CD4-positive, alpha-beta T cell treated with Interleukin-10 for 1 hour (primary cell): ENCODE measurements at places on chromosomes 5 and 9.

GRCh38 chr5:83145882-83146331, 68.6 kb downstream of the XRCC4 start:
- no peak for DNase-seq

DNA sequence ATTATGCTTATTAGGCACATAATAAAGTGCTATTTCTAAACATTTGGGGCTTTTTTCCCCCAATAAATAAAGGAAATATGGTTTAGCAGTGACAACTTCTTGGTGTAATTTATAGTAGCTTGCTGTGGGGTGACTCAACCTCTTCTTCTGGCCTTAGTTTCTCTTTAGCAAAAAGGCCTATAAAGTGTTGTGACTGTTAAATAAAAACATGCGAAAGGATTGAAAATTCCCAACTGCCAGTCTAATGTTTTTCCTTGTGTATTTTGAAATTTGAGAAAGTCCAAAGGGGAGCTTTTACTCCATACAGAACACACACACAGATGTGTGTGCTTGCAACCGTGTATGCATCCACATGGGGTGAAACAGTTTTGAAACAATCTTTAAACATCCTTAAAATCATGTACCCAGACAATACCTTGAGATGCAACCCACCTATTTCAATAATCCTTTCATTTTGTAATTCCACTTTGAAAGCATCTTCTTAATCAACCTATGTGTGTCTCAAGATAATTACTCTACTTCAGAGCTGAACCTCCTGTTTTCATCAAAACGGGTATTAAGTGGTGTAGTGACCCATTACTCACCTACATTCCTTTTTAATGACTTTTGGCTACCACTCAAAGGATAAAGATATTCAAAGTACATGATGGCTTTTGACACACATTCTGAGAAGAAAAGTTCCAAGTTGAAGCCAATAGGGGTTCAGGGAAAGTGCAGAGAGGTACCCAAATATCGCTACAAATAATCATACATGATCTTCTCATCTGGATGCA, 123.8 kb downstream of the DROSHA start:
- DNase-seq, result no peak

- DNase-seq, result no peak
Observed at GRCh38 chr9:81289622-81290021, 399.7 kb downstream of the TLE1 start.

- DNase-seq, result no peak
Observed at GRCh38 chr5:177276886-177277285, 26.6 kb downstream of the RAB24 start.

GRCh38 chr5:80763211-80763610, 108.4 kb upstream of the DHFR start:
- no peak for DNase-seq

- no peak for DNase-seq
Observed at GRCh38 chr5:156879665-156880285, 29.7 kb downstream of the PPP1R2B start.
